ENCODE measurements at places on chromosomes 16 and 17.

DNA sequence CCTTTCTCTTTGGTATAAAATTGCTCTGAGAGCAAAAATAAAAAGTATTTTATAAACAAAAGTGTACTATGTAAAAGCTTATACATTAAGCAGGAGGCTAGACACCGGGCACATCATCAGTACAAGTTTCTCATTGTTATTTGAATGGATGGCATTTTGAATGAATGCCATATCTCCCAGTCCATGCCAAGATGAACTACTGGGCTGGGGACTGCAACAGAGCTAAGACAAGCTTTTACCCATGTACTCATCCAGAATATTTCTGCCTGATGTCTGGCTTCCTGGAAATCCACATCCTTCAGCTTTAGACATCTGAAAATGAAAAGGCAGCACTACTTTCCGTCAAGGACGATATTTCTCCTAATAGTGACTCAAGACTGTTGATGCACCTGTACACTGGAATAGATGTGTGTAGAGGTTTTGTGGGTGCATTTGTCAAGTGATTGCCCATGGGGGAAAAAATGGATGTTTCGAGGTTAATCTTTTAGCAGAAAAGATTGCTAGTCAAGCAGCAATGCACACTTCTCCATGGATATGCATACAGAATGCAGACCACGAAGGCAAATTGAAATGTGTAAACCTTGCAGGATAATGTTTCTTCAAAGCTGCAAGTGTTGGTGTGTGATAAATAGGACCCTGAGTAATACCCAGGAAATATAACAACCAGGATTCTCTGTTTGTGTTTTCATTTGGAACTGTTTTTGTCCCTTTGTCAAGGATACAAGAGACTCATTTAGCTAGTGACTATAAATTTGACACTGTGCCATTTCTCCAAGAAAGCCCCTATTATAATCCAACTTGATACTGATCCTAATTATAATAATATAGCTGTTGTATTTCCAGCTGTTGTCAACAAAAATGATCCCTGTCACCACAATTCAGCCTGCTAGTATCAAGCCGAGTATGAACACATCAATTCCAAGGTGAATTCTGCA lies 173.8 kb downstream of the CDH8 start:
- DNase-seq: no peak

DNA sequence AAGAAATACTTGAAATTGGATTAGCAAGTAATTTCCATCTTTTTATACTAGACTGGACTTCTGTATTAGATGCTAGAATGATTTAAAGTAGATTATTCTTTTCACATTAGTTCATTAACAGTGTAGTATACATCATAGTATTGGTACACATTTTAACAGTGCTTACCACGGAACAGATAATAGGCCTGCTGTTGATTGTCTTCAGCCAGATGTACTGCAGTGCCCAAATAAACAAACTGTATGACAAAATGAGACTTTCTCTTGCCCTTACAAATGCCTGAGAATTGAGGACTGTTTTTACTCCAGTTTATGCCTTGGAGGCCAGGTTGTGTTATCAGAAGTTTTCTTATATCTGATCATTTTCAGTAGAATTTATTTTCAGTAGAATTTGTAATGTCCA lies 631 bp downstream of the EVI2A start:
- DNase-seq: no peak

DNA sequence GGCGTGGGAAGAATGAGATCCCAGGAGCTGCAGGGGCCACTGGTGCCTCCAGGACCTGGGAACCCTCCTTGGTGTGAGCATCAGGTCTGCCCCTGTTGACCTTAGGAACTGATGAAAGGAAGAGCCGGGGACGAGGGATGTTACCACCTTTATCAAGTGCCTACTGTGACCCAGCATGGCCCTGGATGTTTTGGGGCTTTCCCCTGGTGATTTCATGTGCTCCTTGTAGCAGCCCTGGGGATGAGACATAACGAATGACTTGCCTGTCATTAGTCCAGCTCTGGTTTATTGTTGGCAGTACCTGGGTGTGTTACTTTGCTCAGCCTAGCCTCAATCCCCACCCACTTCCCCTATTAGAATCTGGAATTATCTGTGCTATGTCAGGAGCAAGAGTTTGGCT lies 39.9 kb downstream of the WSCD1 start:
- no peak for DNase-seq

GRCh38 chr16:24989494-24989893 lies 25.7 kb downstream of the ARHGAP17 start:
- DNase-seq: no peak

GRCh38 chr16:86707171-86707570 lies 128.8 kb downstream of the FOXL1 start:
- no peak for DNase-seq

GRCh38 chr16:68197250-68197649 lies 38.7 kb downstream of the ESRP2 start:
- no peak for DNase-seq

DNA sequence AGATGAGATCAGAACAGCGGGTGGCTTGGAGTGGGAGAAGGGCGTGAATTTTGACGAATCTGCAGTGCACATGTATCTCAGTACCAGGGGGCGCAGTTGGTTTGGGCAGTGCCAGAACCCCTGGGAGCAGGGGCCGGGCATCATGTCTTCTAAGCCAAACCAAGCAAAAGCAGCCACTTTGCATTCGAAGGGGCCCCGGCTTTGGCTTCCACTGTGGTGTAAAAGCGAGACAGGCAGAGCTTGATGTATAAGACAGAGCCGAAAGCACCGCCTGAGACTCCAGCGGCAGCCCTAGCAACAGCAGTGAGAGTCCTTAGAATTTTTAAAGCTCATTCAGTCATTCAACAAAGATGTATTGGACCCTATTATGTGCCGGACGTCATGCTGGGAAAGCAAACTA lies 3.8 kb upstream of the XYLT1 start:
- no peak for DNase-seq

GRCh38 chr16:57145046-57146021 lies 40.5 kb downstream of the PSME3IP1 start:
- DNase-seq: no peak

Data from GM18507 (cell line).